ENCODE measurements at places on chromosomes 7 and 10.
A peak's percentile ranks its signal among the peaks of the same experiment; 100 is the strongest.

DNA sequence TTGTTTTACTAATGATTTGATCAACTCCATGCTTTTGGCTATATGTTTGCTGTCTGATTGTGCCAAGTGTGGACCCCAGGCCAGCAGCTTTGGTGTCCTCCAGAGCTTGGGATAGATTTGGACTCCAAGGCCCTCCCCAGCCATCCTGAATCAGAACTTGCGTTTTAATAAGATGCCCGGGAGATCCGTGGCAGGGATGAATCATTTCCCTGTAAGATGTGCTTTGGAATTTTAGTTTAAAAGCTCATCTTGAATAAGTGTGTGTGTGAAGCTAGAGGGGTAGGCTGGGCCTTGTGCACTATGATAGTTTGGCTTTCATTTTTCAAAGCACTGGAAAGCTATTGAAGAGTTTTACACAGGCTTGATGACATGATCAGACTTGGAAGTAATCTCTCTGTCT, 66.2 kb upstream of the SDK1 start:
- DNase-seq: no peak

DNA sequence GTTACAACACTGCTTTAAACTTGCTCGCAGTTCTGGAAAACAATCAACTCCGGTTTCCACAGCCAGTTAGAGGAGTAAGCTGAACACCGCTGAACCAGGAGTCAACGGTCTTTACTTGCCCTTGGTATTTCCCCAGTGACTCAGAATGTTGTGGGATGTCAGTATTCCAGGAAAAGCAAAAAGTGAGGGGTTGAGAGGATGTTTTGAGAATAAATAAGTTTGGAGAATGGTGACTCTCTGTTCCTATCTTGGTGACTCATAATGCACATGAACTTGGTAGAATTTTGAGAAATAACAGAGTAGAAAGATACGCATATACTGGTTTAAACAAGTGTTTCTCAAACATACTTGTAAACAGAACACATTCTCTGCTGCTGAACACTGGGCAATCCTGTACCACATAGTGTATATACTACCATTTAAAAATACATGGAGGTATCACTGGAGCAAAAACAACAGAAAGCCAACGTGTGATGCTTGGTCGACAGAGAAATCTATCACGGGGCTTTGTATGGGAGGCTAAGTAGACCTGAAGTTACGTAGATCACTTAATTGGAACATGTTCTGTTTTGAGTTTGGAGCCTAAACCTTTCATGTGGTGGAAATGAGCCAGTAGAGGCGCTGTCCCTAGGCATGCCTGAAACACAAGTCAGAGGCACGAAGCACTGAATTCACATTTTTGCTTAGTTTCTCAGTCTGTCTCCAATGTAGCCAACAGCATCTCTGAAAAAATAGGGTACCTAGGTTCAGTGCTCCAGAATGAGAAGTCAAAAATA, 534.3 kb downstream of the PARD3 start:
- DNase-seq: peak; percentile 91

GRCh38 chr10:36038316-36038955, 396.3 kb upstream of the FZD8 start:
- no peak for DNase-seq

DNA sequence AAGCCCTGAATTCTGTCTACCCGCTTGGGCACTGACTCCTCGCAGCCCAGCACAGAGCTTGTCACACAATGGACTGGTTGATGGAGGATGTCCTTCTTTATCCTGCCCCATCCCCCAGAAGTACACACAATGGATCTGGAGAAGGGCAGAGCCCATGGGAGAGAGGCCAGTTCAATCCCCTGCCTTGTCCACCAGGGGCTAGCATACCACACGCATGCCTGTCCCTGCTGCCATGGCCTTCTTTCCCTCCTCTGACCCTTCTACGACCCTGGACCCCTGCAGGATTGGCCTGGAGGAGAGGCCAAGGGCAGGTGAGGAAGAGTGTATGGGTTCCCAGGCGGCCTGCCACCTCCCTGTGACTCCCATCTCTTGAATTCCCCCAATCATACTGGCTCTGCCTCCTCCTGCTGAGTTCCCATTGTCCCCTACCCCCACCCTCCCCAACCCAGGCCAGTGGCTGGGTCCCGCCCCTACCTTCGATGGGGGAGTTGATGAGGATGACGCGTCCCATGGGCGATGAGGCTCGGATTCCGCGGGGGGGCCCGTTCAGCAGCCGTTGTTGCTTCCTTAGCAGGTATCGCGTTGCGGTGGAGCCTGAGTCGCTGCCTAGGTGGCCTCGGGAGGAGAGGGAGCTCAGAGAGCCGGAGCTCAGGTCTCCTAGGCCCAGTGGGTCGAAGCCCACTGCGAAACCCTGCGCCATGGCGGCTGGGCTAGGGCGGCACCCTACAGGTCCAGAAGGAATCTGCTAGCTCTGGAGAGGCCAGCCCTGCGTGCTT, 1.2 kb downstream of the PDZD7 start:
- DNase-seq: no peak

- no peak for DNase-seq
Measured at GRCh38 chr7:2710901-2711551, 23.0 kb downstream of the AMZ1 start.

- DNase-seq: peak; percentile 90
Measured at GRCh38 chr10:30070001-30070685, 10.8 kb upstream of the JCAD start.

DNA sequence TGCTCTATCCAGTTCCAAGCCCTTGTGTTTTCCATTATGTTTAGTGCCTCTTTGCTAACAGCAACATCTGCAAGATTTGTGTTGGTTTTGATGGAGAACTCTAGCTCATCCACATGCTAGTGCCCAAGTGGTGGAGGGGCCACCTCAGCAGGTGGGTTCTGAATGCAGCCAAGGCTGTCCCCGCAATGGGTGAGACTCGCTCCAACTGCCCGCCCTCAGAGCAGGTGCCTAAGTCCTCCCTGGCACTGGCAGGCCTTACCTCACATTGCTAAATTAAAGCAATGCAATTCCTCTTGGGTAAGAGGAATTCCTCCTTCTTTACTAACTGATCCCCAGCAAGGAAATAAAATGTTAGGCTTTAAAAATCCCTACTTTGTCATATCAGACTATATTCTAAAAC, 146.8 kb downstream of the ADCY1 start:
- DNase-seq: no peak

- peak; percentile 42 for DNase-seq
Measured at GRCh38 chr10:91295346-91295745, 74.9 kb downstream of the PCGF5 start.

GRCh38 chr7:40584667-40585433, 450.0 kb downstream of the SUGCT start:
- peak; percentile 83 for DNase-seq

GRCh38 chr7:132872034-132872433, 209.9 kb downstream of the CHCHD3 start:
- no peak for DNase-seq

GRCh38 chr10:111988646-111989045, 194.9 kb downstream of the GPAM start:
- DNase-seq: no peak

GRCh38 chr7:128831178-128831993, 1.2 kb downstream of the FLNC start:
- peak; percentile 84 for DNase-seq

GRCh38 chr10:84374455-84374854, 46.1 kb downstream of the CCSER2 start:
- DNase-seq: no peak

DNA sequence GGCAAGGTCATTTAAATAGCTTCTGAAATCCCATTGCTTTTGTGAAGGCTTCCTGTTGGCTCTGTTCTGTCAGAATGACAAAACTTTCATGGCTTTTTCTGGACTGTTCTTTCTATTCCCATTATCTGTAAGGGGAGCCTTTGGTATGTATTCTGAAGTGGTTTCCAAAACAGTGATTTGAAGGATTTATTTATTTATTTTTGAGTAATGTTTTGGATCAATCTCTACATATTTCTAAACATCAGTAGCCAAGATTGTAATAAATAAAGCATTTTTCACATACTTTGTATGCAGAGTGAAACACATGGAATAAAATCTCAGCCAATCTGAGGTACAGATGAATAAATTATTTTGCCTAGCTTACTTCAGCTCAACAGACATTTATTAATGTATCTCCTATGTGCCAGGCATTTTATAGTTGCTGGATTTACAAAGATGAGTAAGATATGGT, 121.1 kb downstream of the BBS9 start:
- peak; percentile 82 for DNase-seq

GRCh38 chr7:138151731-138152577, 75.7 kb downstream of the AKR1D1 start:
- no peak for DNase-seq

- no peak for DNase-seq
Measured at GRCh38 chr10:96609510-96609909, 22.7 kb upstream of the TM9SF3 start.

DNA sequence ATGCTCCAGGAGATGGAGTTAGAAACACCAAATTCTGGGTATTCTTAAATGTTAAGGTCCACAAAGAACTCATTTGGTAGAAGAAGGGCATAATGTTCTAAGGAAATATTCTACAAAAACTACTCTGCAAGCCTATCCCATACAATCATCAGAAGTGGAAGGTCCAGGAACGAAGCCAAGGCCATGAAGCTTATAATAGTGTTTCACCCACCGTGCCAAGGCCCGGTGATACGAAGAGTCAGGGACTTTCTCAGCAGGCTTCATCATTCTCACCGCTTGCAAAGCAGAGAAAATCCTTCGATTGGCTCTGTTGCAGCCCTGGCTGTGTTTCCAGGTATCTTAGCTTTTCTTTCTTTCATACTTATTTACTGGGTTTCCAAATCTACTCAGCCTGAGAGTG, 351.9 kb upstream of the CELF2 start:
- no peak for DNase-seq

GRCh38 chr10:113443141-113443925, 109.5 kb upstream of the HABP2 start:
- DNase-seq: no peak

GRCh38 chr7:69862413-69863064, 264.3 kb downstream of the AUTS2 start:
- no peak for DNase-seq

- DNase-seq: peak; percentile 68
Measured at GRCh38 chr10:28130267-28130666, 131.4 kb upstream of the ODAD2 start.

DNA sequence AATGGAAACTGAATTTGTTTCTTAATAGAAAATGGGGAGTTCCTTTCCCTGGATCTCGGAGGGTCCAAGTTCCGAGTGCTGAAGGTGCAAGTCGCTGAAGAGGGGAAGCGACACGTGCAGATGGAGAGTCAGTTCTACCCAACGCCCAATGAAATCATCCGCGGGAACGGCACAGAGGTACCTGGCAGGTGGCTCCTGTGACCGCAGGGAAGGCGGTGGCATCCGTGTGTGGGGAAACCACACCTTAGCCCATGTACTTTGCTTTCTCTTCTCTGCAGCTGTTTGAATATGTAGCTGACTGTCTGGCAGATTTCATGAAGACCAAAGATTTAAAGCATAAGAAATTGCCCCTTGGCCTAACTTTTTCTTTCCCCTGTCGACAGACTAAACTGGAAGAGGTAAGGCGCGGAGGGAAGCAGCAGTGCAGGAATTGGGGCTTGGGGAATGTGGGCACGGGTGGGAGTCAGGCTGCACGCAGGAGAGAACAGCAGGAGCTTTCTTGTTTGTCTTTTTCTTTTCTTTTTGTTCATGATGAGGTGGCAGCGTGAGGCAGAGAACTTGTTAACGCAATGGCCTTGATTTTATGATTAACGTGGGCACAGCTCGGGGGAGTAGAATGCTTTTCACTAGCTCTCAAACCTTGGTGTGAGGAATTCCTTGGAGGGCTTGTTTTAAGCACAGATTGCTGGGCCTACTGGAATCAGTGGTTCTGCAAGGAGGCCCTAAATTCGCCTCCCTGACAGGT, 12.8 kb downstream of the HKDC1 start:
- no peak for DNase-seq

- DNase-seq: no peak
Measured at GRCh38 chr10:46000538-46000937, 28.2 kb downstream of the TIMM23 start.

- DNase-seq: peak; percentile 85
Measured at GRCh38 chr7:55104712-55105433, 86.1 kb downstream of the EGFR start.

DNA sequence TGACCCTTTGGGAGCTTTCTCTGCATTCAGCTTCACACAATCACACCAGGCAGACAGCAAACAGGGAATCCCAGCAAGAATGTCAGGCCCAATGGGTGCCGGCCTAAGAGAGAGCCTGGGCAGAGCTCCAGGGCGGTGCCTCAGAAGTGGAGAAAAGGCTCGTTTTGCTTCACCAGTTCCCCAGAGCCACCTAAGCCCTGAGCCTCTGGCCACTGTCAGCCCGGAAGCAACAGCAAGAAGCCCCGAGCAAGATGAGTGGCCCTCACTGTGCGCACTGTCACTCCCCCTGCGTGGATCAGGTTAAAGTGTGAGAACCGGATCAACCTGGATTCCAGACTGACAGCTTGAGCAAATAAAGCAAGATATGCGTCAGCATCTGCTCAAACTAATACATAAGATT, 14.7 kb downstream of the CNPY1 start:
- no peak for DNase-seq

DNA sequence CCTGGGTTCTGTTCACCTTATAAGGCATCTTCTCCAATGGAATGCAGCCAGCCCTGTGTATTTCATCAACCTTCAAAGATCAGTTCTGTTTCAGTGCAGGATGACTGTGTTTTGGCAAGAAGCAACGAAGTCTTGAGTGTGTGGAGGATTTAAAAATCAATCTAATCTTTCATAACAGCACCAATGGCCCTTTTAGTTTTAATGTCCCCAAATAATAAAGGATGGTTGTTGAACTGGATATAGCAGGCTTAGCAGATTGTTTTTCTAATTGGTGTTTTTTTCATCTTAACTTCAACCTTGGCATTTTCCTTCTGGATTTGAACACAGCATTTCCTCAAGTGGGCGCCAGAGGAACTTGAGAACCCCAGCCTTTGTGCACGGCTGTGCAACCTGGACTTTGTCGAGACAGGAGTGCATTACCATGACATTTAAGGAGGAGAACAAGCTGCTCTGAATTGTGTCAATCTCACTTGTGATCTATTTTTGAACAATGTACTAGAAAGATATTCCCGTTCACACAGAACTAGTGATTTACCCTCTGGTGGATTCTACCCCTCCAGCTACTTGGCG, 313.3 kb upstream of the AKR1E2 start:
- DNase-seq: peak; percentile 91

DNA sequence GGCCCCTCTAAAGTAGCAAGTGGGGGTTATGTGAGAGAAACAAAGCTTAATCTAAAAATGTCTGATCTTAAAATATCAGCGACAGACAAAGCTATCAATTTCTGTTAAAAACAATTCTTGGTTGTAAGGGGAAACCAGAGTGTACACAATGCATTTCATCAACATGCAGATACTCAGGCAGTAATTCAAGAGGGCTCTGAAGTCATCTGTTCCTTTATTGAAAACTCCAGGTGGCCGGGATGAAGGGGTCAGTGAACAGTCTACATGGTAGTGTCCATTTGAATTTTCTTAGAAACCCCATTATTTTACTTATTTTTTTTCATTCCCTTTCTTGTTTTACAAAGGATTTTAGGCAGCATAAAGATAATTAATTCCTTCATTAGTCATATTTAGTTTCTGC, 36.7 kb upstream of the BTBD16 start:
- DNase-seq: no peak

DNA sequence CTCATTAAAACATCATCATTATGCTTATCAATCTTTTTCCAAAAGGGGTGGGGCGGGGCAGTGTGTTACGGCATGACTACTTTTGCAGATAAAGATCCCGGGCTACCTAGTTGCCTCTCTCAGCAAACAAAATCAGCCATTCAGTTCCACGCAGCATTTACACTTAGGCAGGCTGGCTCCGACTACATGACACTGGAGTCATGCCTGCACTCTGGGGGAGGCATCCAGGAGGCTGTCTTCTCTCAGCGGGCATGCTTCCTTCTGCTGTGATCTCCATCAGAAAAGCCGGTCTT, 193.9 kb upstream of the TCF7L2 start:
- DNase-seq: no peak

- DNase-seq: peak; percentile 38
Measured at GRCh38 chr10:79299397-79300241, 47.6 kb upstream of the PPIF start.

Measured in fibroblast of skin of abdomen (primary cell).